ENCODE measurements at places on chromosomes 7 and 10. TPM values are rescaled to one million over a fixed set of nuclear protein-coding genes. Genes with fewer than 3 reads are reported as not detected.

- no peak for DNase-seq
These were observed 24.0 kb upstream of the KMT2C start for GRCh38 chr7:152459724-152460251.

The CTAGE4 gene
- 1.2 TPM for total RNA-seq

The CPVL gene
- 0.11 TPM for total RNA-seq

GRCh38 chr10:102285133-102285532, 39.8 kb downstream of the GBF1 start:
- no peak for DNase-seq

DNA sequence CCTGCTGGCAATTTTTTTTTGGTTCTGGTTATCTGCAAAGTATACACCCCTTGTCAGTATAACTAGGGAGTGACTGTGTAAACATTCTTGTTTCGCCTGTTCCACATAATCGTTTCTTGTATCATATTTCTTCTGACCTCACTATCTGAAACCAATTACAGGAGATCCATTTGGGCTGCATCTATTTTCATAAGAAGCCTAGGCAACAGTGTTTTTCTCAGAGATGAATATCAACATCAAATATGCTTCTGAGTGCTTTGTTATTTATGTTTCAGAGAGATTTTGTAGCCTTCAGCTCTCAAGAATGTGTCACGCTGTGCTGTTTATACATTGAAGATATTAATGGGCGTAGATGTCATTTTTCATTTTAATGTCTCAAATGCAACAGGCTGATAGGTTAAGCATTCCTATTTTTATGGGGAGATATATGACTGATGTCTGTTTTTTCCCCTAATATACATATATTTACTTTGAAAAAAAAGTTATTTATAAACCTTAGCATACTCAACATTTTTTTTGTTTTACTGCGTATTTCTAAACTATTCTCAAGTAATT, 115.5 kb downstream of the FOXP2 start:
- no peak for DNase-seq

The GPER1 gene
- 0.46 TPM for total RNA-seq

- no peak for DNase-seq
These were observed 689 bp upstream of the SMARCD3 start for GRCh38 chr7:151249034-151249731.

GRCh38 chr7:106501605-106502580, 159.1 kb downstream of the CCDC71L start:
- no peak for DNase-seq

- DNase-seq: no peak
These were observed 21.6 kb upstream of the TSPAN33 start for GRCh38 chr7:129122751-129123509.

DNA sequence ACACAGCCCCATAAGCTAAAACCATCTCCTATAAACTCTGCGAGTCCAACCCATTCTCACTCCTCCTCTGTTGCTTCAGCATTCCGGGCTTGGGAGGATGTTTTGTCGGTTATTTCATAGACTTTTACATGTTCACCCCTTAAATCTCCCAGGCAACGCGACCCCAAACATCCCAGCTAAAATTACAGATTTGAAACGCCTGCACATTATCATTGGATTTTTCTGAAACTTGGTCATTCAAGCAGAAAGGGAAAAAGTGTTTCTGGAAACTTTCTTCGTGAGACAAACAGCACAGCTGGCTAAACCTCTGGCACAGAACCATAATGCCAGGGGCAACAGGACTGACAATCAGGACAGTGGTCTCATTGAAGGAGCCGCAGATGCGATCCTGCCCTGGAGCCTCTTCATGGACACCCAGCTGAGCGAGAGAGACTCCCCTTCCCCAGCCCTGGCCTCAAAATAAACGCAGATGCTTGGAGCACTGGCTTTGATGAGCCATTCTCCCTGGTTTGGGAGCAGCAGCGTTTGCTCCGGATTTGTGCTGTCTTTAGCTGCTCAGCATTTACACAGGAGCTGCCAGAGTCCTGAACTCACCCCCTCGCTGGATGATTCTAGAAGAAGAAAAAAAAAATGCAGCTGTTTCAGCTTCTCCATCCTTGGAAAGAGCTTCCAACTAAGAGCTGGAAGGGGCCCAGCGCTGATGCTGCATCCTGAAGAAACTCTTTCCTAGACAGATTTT, 30.1 kb downstream of the AFAP1L2 start:
- DNase-seq: no peak

The CUZD1 gene
- 2.5 TPM for total RNA-seq

The CCDC136 gene
- total RNA-seq: 14.3 TPM

DNA sequence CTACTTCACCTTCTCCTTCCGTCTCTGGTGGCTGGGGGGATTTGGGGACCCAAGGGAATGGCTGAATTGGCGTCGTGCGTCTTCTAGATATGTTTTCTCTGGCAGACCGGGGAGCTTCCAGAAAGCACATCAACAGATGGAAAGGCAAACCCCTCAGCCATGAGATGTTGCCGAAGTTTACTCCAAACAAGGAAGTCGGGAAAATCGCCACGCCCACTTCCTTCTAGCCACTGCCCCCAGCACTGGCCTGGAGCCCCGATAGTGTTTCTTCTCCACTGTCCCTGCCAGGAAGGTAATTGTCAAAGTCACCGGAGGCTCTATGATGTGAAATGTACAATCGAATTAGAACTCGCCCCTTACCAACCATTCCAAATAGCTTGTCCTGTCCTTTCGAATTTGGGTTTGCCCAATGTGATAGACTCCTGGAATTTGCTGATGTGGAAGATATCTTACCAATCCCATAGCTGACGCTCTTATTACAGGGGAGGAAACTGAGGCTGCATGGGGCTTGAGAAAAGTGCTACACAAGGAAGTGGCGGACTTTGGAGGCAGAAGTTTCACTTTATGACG, 191.0 kb downstream of the LSM5 start:
- DNase-seq: no peak

The NOM1 gene
- 47.2 TPM for total RNA-seq

GRCh38 chr7:68978710-68979109, 619.6 kb upstream of the AUTS2 start:
- no peak for DNase-seq

The WDFY4 gene
- 0.18 TPM for total RNA-seq

DNA sequence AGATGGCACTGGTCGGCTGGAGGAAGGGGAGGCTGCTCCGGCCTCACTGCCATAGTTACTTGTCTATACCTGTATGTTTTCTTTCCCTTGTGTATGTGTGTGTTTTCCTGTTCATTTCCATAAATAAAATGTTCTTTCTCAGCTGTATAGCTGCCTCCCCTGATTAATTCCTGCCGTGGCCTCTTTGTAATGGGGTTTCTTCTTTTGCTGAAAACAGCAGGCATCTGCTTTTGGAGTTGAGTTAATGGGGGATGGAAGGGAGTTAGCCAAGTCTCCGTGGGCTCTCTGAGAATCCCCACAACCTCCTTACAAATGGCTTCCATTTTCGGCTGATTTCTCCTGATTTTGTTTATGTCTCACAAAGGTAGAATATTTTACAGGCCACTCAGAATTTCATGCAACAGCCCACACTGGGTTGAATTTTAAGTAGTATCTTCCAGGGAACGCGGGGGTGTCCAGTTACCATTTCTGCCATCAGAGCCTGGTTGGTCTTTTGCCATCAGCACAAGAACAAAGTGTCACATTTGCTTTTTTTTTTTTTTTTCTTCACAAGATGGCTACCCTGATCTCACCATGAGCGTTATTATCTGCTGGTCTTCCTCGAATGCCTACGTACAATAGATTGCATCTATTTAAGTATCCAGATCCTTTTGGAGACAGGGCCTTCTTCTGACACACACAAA, 88.1 kb upstream of the NRP1 start:
- no peak for DNase-seq

The PNLIP gene
- total RNA-seq: not detected

GRCh38 chr7:816751-817671, 15.3 kb upstream of the SUN1 start:
- DNase-seq: peak; percentile 22
